Activated CD4-positive, alpha-beta T cell treated with anti-CD3 and anti-CD28 coated beads for 24 hours (primary cell): ENCODE measurements at places on chromosomes 2 and 18.

DNA sequence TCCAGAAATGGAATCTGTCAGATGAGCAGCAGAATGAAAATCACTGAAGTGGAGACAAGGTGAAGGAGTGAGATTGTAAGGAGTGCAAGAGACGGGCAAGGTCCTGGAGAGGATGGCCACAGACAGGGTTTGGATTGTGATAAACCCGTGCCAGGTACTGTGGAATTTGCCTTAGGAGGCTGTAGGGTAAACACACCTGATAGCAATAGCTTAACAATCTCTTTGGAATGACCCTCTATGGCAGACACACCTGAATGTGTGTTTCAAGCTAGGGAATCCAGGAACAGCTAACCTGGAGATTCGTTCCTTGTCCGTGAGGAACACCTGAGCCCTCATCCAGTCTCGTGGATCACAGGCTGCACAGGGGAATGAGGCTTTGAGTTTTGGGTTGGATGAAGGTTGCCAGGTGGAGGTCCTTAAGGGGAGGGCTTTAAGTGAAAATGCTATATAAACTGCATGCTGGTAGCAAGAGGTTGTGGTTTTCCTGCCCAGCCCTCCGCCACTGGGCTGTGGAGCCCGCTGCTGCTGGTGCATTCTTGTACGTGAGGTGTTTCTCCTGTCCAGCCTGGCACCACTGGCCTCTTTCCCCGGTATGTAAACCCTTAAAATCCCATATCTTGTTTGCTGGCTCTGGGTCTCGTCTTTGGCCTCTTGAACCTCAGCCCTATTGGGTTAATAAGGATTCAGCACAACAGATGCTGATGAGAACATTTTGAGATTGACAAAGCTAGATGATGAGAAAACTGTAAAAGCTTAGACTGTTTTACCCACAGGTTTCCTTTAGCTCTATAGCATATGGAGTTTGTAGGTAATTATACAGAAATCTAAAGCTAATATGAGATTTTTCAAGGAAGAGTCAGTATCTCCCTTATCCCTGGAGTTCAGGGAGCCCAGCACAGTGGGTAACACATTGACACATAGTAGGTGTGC is 117.9 kb downstream of the ARHGAP15 start:
- DNase-seq = no peak

DNA sequence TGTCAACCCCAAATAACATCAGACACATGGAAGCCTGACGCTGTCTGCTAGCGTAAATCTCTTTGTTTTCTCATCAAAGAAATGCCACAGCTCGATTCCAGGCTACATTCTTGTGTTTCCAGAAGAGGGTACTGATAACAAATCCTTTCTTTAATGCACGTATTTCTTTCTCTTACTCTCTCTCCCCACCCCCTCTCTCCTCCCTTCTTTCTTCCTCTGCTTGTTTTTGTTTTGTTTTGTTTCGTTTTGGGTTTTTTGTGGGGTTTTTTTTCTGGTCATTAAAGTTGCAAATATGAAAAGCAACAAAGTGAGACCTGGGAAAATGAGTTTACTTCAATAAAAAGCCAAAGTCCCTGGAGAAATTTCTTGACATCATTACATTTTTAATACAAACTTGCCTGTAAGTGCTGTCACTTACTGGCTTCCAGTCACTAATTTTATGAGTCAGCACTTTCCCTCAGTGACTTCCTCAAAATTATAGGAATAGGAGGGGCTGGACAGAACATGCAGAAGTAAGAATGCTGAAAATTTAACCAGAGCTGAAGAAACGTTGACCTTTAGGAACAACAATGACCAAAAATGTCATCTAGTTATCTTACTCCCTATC is 106.7 kb upstream of the NABP1 start:
- DNase-seq = peak; percentile 7

GRCh38 chr2:160838691-160839090 is 321.5 kb upstream of the TANK start:
- DNase-seq = no peak

- no peak for DNase-seq
Observed at GRCh38 chr2:75173740-75174139, 25.6 kb downstream of the TACR1 start.

- no peak for DNase-seq
Observed at GRCh38 chr2:133682347-133682746, 114.1 kb upstream of the NCKAP5 start.

DNA sequence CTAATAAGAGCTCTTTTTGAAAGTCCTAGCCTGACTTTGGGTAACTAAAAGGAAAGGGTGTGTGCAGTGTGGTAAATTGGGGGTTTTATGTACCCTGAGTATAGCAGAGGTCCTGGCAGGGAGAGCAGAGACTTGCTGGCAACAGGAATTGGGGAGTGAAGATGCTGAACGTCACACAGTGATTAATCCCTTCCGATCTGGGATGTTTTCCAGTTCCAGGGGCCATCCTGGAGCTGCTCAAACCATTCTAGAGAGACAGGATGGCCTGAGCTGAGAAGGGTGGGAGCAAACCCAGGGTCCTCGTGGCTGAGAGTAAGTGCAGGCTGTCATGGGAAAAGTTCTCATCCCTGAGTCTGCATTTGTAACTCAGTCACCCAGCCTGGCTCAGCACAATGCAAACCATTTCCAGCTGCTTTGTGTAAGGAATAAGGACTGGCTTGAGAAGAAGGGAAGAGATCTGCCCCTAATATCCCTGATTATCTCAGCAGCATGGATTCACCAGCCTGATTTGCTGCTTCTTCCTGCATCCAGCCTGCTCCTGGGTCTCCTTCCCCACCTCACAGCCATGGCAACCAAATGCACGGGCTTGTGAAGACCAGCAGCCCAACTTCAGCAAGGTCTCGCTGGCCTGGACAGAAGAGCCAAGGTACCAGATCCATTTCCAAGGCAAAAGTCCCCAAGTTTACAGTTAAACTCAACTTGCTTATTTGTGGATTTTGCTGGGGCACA is 47.1 kb upstream of the CELF4 start:
- DNase-seq = no peak

- no peak for DNase-seq
Observed at GRCh38 chr2:169237939-169238338, 124.4 kb downstream of the LRP2 start.

DNA sequence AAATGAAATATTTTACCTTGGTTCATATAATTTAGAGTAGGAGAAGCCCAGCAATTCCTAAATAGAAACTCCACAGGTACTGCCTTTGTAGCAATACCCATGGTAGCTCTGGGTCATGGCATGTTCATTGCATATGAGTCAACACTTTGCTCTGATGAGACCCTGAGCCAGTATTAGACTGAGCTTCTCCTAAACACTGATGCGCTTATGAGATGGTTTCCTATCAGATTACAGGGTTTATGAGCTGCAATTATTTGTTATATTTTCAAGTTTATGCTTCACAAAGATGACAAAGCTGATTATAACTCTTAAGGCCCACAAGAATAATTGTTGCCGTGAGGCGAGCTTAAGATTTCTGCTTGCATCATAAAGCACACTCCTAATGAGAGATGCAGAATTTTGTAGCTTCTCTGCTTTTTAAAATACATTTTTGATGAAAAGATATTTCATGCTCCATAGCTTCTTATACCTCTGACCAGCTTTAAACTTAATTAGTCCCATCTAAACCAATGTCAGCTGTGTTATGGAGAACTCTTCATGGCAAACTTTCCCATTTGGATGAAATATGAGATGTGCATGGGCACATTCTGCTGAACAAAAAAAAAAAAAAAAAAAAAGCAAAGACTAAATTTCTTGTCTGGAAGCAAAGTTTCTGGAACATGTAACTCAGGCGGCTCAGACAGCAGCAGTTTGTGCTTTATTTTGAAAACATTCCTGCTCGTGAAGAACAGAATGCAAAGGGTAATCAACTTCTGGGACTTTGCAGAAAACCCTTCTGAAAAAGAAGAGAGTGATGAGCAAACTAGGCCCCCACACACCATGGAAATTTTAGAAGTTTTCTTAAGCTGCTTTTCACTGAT is 162.6 kb downstream of the KCNE4 start:
- no peak for DNase-seq

DNA sequence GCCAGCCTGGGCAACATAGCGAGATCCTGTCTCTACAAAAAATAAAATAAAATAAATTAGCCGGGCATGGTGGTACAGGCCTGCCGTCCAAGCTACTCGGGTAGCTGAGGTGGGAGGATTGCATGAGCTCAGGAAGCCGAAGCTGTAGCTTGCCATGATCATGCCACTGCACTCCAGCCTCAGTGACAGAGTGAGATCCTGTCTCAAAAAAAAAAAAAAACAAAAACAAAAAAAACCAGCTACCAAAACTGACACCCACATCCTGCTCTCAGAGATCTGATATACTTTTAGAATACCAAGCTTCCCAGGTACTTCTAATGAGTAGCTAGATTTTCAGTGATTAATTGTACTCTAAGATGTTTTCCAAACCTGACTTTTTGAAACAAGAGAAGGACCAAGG is 74.0 kb downstream of the TTC27 start:
- no peak for DNase-seq

DNA sequence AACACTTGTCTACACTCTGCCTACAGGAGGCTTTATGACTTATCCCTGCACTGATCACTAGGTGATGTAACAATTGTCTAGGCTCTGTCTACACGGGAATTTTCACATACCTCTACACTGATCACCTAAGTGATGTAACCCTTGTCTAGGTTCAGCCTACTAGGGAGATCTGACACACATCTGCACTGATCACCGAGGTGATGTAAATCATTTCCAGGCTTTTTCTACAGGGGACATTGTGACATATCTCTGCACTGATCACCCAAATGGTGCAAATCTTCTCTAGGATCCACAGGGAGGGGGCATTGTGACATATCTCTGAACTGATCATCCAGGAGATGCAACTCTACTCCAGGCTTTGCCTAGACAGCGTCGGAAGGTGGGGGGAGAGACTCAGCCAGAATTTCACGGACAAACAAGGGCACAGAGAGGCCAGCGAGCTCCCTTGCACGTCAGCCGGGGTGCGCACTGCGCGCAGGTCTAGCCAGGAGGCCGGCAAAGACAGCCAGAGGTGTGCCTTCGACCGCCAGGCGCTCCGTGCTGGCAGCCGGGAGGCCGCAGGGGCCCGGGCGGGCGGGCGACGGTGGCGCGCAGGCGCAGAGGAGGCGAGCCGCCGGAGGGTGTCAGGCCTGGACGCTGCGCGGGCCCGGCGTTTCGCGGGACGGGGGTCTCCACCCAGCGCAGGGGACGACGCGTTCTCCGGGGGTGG is 46.9 kb upstream of the USP14 start:
- peak; percentile 51 for DNase-seq

DNA sequence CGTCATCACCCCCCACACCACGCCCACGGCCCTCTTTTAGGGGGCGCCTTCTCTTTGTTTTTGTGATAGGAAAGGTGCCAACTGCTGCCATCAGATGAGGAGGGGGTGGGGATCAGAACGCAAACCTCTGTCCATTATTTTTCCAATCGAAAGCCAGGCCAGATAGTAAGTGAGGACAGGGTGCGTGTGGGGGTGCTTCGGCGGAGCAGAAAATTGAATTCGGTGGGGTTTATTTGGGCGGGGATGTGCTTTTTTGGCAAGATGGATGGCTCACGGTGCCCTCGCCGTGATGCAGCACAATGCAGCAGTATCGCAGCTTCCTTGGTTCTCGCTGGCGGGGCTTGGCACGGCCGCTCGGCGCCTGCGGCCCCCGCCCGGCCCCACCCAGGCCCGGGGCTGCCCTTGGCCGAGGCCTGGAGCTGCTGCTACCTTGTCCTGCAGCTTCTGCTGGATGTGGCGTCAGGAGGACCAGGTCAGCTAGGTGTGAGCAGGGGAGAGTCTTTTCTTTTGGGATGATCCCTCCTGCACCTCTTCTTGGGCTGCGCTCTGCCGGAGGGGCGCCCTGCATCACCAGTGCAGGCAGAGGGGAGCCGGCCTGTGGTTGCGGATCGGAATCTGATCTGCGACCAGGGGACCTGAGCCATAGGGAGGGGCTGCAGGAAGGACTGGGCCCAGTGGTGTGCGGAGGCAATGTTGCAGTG is 1.3 kb downstream of the SPTBN1 start:
- no peak for DNase-seq

DNA sequence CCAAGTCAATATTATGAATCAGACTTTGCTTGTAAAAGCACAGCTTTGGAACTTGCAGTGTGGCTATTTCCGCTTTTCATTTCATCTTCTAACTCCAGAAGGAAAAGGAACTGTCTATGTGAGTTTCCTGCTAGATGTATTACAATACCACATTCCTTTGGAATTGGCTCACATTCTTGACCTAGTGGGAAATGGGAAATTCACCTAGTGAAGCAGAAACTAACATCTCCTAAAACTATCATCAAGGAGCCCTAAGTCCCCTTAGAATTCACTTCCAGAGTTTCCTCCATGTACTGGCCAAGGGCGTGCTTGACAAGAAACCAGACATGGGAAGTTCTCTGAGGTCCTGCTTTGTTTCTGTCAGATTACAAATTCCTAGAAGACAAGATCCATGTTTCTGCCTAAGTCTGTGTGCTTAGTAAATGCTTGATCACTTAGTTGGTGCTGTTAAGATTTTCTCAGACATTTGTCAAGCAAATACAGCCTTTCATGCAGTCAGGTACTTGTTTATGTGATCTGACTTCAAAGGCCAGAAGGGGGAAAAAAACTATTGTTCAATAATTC is 275.7 kb upstream of the FN1 start:
- DNase-seq = no peak

- DNase-seq = no peak
Observed at GRCh38 chr2:85642725-85643124, 25.3 kb downstream of the SFTPB start.

DNA sequence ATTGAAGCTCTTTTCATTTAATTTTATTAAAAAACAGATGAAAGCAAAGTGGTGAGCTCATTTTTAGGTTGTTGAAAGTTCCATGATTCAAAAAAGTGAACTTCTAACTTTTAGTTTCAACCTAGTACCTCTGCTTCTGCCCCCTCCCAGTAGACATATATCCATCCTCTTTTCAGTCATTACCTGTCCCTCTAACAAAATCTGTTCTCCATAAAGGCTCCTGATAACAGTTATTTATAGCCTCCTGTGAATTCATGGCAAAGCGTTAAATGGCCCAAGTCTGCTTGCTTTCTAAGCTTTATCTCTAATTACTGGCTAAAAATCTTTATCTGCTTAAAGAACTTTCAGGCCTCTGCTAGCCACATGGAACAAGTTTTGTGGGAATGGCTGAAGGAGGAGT is 148.1 kb downstream of the TTC27 start:
- no peak for DNase-seq

DNA sequence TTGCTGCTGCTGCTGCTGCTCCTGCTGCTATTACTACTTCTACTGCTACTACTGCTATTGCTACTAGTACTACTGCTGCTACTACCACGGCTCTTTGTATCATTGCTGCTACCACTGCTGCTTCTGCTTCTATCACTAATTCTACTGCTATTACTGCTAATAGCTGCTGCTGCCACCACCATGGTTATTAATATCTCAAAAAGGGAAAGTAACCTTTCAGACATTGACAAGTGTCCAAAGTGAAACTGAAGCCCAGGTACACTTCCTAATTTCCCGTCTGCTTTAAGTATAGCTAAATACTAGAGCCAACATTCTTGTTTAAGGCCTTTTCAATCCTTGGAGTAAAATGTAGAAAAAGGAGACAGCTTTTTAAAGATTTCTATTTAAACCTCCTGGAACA is 45.4 kb upstream of the EHBP1 start:
- DNase-seq = no peak

- DNase-seq = no peak
Observed at GRCh38 chr2:24919037-24919505, 966 bp downstream of the ADCY3 start.

- no peak for DNase-seq
Observed at GRCh38 chr2:113148606-113149552, 21.5 kb downstream of the IL1RN start.
